Calu3 (cell line): ENCODE measurements at places on chromosomes 2 and 18. TPM values are rescaled to one million over a fixed set of nuclear protein-coding genes. Genes with fewer than 3 reads are reported as not detected.

DNA sequence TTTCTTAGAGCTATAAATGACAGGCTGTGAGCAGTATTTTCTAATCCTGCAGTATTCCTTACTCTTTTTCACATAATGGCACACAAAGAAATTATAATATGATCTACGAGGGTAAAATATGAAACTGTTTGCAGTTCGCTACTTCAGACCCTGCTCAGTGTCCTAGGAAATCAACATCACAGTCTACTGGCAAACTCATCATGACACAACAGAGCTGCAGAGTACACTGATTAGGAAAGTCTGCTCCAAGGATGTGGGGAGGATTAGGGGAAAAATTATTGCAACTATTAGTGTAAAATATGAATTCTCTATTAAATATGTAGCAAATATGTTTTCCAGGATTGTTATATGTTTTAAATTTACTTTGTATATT is 149.2 kb upstream of the REG3G start:
- H3K27me3 ChIP-seq = no peaks in the 10 kb centered on the region
- no peaks in the 10 kb centered on the region for H3K36me3 ChIP-seq
- no peak overlapping the region for H3K4me3 ChIP-seq
- H3K27ac ChIP-seq = no peak overlapping the region
- H3K4me1 ChIP-seq = no peaks in the 10 kb centered on the region
- no peak for DNase-seq

LDLRAD4 gene
- 0.44 and 0.50 TPM in 2 replicates for total RNA-seq

DNA sequence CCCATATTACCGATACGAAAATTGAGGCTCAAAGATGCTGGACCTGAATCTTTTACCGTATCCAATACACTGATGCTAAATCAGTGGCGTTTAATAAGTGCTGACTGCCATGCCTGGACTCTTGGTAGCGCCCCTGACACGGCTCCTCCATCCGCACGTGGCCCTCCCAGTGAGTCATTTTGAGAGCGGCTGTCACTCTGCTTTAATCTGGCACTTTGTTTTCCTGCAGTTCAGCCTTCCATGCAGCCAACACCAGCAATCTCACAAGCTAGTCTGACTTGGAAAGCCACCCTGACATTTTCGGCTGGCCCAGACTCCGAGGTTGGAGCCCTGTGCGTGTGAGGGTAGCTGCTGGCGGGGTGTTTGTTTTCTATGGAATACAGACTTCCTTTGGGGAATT is 155.1 kb upstream of the LMAN1 start:
- no peak overlapping the region for H3K27ac ChIP-seq
- H3K27me3 ChIP-seq = peaks cover 93% of the 10 kb centered on the region
- H3K4me1 ChIP-seq = peaks cover 26% of the 10 kb centered on the region
- H3K36me3 ChIP-seq = no peaks in the 10 kb centered on the region
- H3K4me3 ChIP-seq = no peak overlapping the region
- no peak for DNase-seq

- DNase-seq = no peak
- peaks cover 83% of the 10 kb centered on the region for H3K27me3 ChIP-seq
- no peak overlapping the region for H3K27ac ChIP-seq
- H3K4me3 ChIP-seq = no peak overlapping the region
- H3K36me3 ChIP-seq = no peaks in the 10 kb centered on the region
These were observed 20.3 kb downstream of the KCNK3 start for GRCh38 chr2:26712486-26713465.

MLPH gene
- total RNA-seq = 39.8 and 47.2 TPM in 2 replicates

- no peaks in the 10 kb centered on the region for H3K27me3 ChIP-seq
- H3K27ac ChIP-seq = no peak overlapping the region
- DNase-seq = no peak
These were observed 254.8 kb downstream of the GLI2 start for GRCh38 chr2:120990451-120990871.

DNA sequence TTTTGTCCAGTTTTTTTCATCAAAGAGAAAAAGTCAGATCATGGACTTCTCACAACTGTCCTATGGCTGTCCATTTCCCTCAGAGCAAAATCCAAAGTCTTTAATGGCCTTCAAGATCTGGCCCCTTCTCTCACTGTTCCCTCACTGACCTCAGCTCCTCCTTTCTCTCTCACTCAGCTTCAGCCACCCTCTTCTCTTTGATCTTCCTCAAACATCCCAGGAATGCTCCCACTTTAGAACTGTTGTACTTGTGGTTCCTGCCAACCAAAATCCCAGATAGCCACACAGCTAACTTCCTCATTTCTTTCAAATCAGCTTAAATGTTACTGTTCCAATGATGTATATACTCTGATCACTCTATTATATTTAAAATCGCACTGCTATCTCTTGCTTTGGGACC is 82.9 kb downstream of the NUP35 start:
- H3K27ac ChIP-seq = no peak overlapping the region
- peaks cover 9% of the 10 kb centered on the region for H3K4me1 ChIP-seq
- H3K36me3 ChIP-seq = peaks cover 4% of the 10 kb centered on the region
- H3K27me3 ChIP-seq = no peaks in the 10 kb centered on the region

DNA sequence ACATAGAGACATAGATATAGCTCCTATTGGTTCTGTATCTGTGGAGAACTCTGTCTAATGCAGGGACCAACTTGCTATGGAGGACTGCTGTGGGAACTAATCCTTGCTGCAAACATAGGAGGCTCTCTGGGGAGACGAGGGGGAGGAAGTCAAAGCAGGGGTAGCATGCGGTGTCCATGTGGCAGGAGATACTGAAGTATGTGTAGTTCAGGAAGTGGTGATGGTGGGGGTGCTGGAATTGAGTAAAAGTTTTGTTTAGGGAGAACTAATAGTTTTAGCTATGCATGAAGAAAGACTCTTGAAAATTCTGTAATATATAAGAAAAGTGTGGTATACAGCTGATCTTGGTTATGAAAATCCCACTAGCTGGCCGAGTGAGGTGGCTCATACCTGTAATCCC is 62.0 kb downstream of the ANKRD44 start:
- no peaks in the 10 kb centered on the region for H3K27me3 ChIP-seq
- no peaks in the 10 kb centered on the region for H3K36me3 ChIP-seq
- no peaks in the 10 kb centered on the region for H3K4me1 ChIP-seq
- DNase-seq = no peak
- no peak overlapping the region for H3K27ac ChIP-seq
- no peak overlapping the region for H3K4me3 ChIP-seq

ITGA4 gene
- total RNA-seq = 0.33 and 0.34 TPM in 2 replicates

ANO7 gene
- 7.7 and 8.0 TPM in 2 replicates for total RNA-seq

- H3K27me3 ChIP-seq = no peaks in the 10 kb centered on the region
- no peak for DNase-seq
- H3K36me3 ChIP-seq = peaks cover 25% of the 10 kb centered on the region
- peak overlapping the region; percentile 41 for H3K4me3 ChIP-seq
These were observed 13.9 kb downstream of the CLASP1 start for GRCh38 chr2:121635371-121635770.

GRCh38 chr18:34223164-34223892 is 1.4 kb downstream of the NOL4 start:
- DNase-seq = no peak
- H3K36me3 ChIP-seq = peaks cover 13% of the 10 kb centered on the region
- peak overlapping the region; percentile 77 for H3K4me3 ChIP-seq
- no peak overlapping the region for H3K27ac ChIP-seq

MAIP1 gene
- 27.9 and 30.8 TPM in 2 replicates for total RNA-seq

DNA sequence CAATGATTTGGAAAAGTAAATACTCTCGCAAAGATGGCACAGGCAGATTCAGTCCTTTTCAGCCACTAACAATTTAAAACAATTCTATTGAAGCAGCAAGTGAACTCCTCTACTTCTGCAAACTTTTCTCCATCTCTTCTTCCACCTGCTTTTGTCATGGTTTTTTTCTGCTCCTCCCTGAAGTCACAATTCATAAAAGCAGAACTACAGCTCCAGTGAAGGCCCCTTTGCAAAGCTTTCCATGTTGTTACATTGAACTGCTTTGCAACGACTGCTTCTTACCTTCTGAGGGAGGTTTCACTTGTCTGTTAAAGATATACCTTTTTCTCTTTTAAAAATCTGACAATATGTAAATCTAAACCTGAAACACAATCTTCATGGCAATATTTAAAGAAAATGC is 3.7 kb upstream of the SERTAD2 start:
- peaks cover 14% of the 10 kb centered on the region for H3K4me1 ChIP-seq
- H3K4me3 ChIP-seq = no peak overlapping the region
- no peaks in the 10 kb centered on the region for H3K27me3 ChIP-seq
- peaks cover 24% of the 10 kb centered on the region for H3K36me3 ChIP-seq
- no peak for DNase-seq
- no peak overlapping the region for H3K27ac ChIP-seq

DNA sequence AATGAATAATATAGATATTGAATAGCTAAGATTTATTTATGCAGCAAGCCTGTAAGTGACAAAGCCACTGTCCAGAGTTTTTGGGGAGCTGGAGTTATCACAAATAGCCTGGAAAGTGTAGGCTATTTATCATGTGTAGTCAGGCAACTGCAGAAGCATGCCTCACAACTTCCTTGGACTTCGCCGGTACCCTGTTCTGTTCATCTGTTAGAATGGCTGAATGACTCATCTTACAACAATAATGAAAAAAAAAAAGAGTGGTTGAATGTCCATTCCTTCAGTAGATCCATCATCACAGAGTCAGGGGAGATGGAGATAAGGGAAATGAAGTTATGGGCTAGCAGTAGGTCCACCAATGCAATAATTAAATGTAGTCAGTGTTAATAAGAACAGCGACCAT is 24.0 kb upstream of the ATP5MC3 start:
- no peaks in the 10 kb centered on the region for H3K27me3 ChIP-seq
- no peak for DNase-seq
- no peak overlapping the region for H3K4me3 ChIP-seq

ATP8B1 gene
- 62.3 and 66.2 TPM in 2 replicates for total RNA-seq

AFF3 gene
- not detected in 2 replicates for total RNA-seq

SLC9A2 gene
- 5.7 and 5.9 TPM in 2 replicates for total RNA-seq

DNA sequence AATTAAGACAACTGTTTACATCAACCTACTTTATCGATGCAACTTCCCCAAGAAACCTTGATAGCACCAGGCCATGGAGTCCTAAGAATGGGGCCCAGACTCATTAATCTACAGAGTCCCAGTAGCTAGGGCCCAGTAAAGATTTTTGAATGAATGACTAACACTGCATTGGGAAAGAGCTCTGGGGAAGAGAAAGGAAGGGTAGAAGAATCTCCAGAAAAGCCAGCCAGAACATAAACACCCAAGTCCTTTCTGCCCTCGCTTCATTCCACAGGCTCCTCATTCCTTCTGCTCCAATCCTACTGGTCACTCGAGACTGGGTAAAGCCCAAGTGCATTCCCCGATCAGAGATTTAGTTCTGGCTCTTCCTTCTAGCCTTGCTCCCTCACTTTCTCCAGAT is 44.3 kb downstream of the CYRIA start:
- no peak for DNase-seq
- no peaks in the 10 kb centered on the region for H3K36me3 ChIP-seq
- H3K4me1 ChIP-seq = peaks cover 11% of the 10 kb centered on the region
- peaks cover 44% of the 10 kb centered on the region for H3K27me3 ChIP-seq
- H3K27ac ChIP-seq = no peak overlapping the region

MAP3K19 gene
- total RNA-seq = not detected in 2 replicates

ANKRD62 gene
- not detected in 2 replicates for total RNA-seq

DNA sequence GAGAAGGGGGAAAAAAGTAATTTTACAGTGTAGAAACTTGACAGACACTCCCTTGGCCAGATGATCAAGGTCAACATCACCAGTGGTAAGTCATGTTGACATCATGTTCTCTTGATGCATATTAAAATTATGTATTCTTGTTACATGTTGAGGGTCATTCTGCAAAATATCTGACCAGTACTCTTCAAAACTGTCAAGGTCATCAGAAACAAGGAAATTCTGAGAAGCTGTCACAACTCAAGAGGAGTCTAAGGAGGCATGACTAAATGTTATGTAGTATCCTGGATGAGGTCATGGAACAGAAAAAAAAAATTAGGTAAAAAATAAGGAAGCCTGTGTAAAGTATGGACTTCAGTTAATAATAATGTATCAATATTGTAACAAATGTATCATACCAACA is 6.3 kb downstream of the SGPP2 start:
- H3K4me3 ChIP-seq = no peak overlapping the region
- H3K27me3 ChIP-seq = no peaks in the 10 kb centered on the region
- no peak overlapping the region for H3K27ac ChIP-seq
- no peak for DNase-seq
- peaks cover 55% of the 10 kb centered on the region for H3K36me3 ChIP-seq
- peaks cover 70% of the 10 kb centered on the region for H3K4me1 ChIP-seq

DNA sequence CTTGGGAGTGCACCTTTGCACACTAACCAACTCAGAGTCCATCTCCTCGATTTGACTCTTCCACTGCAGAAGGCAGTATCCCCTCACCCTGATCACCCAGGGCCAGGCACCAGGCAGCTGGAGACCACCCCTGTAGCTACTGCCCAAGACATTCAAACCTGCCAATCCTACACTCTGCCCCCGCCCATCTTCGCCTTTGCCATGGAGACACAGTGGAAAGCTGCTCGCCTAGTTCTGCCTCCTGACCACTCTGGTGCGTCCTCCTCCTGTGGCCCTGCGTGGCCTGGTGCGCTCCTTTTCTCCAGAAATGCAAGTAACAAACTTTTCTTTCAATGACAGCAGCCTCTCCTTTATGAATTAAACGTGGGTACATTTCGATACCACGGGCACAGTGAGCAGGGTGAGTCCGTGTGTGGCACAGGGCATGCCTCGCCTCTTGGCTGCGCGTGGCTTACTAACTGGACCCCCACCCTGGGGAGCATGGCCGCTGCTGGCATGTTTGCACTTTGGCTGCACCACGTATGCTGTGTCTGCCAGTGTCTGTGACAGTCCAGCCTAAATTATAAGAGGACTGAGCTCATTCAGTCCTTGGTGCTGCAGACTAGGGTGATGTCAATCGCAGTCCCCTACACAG is 47.6 kb downstream of the LONRF2 start:
- no peak for DNase-seq
- H3K36me3 ChIP-seq = peaks cover 18% of the 10 kb centered on the region
- no peak overlapping the region for H3K4me3 ChIP-seq
- no peaks in the 10 kb centered on the region for H3K27me3 ChIP-seq
- no peak overlapping the region for H3K27ac ChIP-seq

MOCOS gene
- 24.5 and 25.7 TPM in 2 replicates for total RNA-seq

- H3K27me3 ChIP-seq = peaks cover 40% of the 10 kb centered on the region
- no peak overlapping the region for H3K27ac ChIP-seq
- DNase-seq = no peak
- no peaks in the 10 kb centered on the region for H3K36me3 ChIP-seq
- H3K4me1 ChIP-seq = no peaks in the 10 kb centered on the region
These were observed 1.2 kb upstream of the DES start for GRCh38 chr2:219416938-219417337.

DNA sequence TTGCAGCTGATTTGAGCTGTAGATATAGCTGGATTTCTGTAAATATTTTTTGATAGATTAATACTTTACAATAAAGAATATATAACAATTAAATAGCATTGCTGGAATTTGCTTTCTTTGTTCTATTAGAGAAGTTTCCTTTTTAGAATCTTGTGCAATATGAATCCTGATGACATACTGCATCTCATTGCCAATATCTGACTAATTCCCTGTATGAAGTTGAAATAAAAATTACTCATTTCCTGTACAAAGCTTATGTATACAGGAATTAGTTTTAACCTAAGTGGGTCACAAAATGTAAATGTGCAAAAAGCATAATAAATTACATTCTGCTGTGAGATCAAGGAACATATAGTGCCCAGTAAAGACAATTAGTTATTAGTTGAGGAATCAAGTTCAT is 72.8 kb upstream of the TMEFF2 start:
- H3K27me3 ChIP-seq = no peaks in the 10 kb centered on the region
- H3K4me1 ChIP-seq = no peaks in the 10 kb centered on the region
- no peaks in the 10 kb centered on the region for H3K36me3 ChIP-seq
- H3K27ac ChIP-seq = peak overlapping the region; percentile 67
- no peak overlapping the region for H3K4me3 ChIP-seq
